ENCODE measurements at places on chromosomes 2 and 18. TPM values are rescaled to one million over a fixed set of nuclear protein-coding genes. Genes with fewer than 3 reads are reported as not detected.

GRCh38 chr2:169734169-169734847 is 676 bp downstream of the KLHL23 start:
- peak overlapping the region; percentile 90 for H3K4me3 ChIP-seq
- H3K4me1 ChIP-seq: peaks cover 9% of the 10 kb centered on the region
- peak; percentile 56 for DNase-seq
- H3K36me3 ChIP-seq: no peaks in the 10 kb centered on the region
- H3K27ac ChIP-seq: peak overlapping the region; percentile 13

The ABCG5 gene
- not detected for total RNA-seq

DNA sequence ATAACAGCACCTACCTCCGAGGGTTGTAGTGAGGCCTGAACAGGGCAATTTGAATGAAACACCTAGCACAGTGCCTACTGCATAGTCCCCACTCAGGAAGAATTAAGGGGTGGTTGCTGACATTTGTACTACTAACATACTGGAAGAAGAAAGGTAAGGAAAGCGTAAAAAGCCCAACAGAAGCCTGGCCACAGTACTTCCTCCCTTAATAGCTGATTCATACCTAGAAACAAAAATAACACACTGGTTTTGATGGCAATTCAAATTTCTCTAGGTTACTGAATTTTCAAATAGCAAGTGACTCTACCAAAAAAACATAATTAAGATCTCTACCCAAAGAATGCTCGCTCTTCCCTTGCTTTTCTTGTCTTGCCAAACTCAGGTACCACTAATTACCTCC is 16.2 kb downstream of the SUCLG1 start:
- H3K27ac ChIP-seq: no peak overlapping the region
- H3K36me3 ChIP-seq: peaks cover 96% of the 10 kb centered on the region
- H3K4me1 ChIP-seq: no peaks in the 10 kb centered on the region

- H3K27me3 ChIP-seq: no peaks in the 10 kb centered on the region
- no peak overlapping the region for H3K27ac ChIP-seq
- DNase-seq: no peak
- no peaks in the 10 kb centered on the region for H3K4me1 ChIP-seq
- H3K4me3 ChIP-seq: no peak overlapping the region
Measured at GRCh38 chr2:17943444-17943843, 65.0 kb downstream of the KCNS3 start.

The TM4SF20 gene
- total RNA-seq: not detected

GRCh38 chr2:37842732-37843440 is 82.2 kb upstream of the RMDN2 start:
- H3K4me3 ChIP-seq: no peak overlapping the region
- H3K27me3 ChIP-seq: no peaks in the 10 kb centered on the region
- H3K27ac ChIP-seq: no peak overlapping the region
- H3K4me1 ChIP-seq: no peaks in the 10 kb centered on the region
- DNase-seq: no peak
- H3K36me3 ChIP-seq: no peaks in the 10 kb centered on the region

DNA sequence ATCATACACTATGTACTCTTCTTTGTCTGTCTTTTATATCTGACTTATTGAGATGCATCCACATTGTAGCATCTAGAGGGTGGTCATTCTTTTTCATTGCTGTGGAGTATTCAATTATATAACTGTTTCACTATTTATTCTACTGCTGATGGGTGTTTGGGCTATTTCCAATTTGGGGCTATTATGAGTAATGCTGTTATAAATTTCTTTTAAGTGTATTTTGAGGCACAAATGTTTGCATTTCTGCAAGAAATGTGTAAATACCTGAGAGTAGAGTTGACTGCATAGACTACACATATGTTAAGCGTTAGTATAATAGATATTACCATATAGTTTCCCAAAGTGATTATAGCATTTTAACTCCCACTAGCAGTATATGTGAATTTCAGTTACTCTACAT is 26.9 kb upstream of the PPP1R1C start:
- H3K4me3 ChIP-seq: no peak overlapping the region
- H3K36me3 ChIP-seq: no peaks in the 10 kb centered on the region
- no peaks in the 10 kb centered on the region for H3K27me3 ChIP-seq
- no peaks in the 10 kb centered on the region for H3K4me1 ChIP-seq
- DNase-seq: no peak

GRCh38 chr18:61286867-61287266 is 46.4 kb upstream of the CDH20 start:
- no peak overlapping the region for H3K27ac ChIP-seq
- no peak for DNase-seq
- no peaks in the 10 kb centered on the region for H3K36me3 ChIP-seq
- no peak overlapping the region for H3K4me3 ChIP-seq
- H3K27me3 ChIP-seq: no peaks in the 10 kb centered on the region
- no peaks in the 10 kb centered on the region for H3K4me1 ChIP-seq

- no peak for DNase-seq
- no peak overlapping the region for H3K4me3 ChIP-seq
- H3K27me3 ChIP-seq: no peaks in the 10 kb centered on the region
- H3K4me1 ChIP-seq: peaks cover 34% of the 10 kb centered on the region
Measured at GRCh38 chr2:85800586-85800985, 46.8 kb downstream of the ATOH8 start.

DNA sequence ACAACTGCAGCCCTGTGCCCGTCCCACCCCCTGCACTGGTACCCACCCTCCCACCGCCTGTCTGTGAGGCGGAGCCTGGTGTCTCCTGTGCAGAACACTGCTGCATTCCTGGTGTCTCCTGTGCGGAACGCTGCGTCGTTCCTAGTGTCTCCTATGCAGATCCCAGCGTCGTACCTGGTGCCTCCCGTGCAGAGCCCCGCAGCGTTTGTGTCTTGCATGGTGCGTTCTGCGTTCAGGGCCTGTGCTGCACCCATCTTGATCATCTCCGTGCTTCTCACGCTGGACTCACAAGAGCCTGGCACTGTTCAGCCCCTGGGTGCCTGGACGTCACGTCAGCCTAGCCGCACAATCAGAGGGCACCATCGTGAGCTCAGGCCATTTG is 248.6 kb upstream of the SALL3 start:
- H3K4me1 ChIP-seq: no peaks in the 10 kb centered on the region
- no peak for DNase-seq
- no peaks in the 10 kb centered on the region for H3K36me3 ChIP-seq
- no peak overlapping the region for H3K27ac ChIP-seq
- no peak overlapping the region for H3K4me3 ChIP-seq
- H3K27me3 ChIP-seq: peaks cover 10% of the 10 kb centered on the region

GRCh38 chr18:31155498-31155897 is 7.2 kb downstream of the DSC1 start:
- no peak overlapping the region for H3K4me3 ChIP-seq
- no peak for DNase-seq
- no peaks in the 10 kb centered on the region for H3K27me3 ChIP-seq
- no peaks in the 10 kb centered on the region for H3K4me1 ChIP-seq
- no peaks in the 10 kb centered on the region for H3K36me3 ChIP-seq

All from psoas muscle (tissue), 8 donors.